Cardiac septum (tissue), 1 donor: ENCODE measurements at places on chromosomes 13 and 19. TPM values are rescaled to one million over a fixed set of nuclear protein-coding genes. Genes with fewer than 3 reads are reported as not detected.

- no peak for DNase-seq
Observed at GRCh38 chr13:113413898-113414282, 39.4 kb downstream of the ADPRHL1 start.

- DNase-seq = no peak
Observed at GRCh38 chr19:39200803-39201115, 3.3 kb downstream of the SYCN start.

DNA sequence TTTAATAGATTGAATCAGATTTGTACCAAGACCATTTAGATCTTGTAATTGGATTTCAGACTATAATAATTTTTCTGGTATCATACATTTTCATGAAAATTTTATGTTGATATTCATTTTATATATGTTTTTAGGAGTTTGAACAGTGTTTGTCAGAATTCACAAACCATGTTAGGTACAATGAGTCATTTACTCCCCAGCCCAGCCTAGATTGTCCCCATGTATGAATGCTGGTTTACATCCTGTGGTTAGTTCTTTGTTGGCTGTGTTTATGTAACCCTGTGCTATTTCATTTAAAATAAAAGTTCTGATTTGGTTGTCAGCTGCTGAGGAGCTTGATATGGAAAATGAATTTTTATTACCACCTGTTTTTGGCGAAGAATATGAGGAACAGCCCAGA lies 96.7 kb downstream of the GJA3 start:
- no peak for DNase-seq

DNA sequence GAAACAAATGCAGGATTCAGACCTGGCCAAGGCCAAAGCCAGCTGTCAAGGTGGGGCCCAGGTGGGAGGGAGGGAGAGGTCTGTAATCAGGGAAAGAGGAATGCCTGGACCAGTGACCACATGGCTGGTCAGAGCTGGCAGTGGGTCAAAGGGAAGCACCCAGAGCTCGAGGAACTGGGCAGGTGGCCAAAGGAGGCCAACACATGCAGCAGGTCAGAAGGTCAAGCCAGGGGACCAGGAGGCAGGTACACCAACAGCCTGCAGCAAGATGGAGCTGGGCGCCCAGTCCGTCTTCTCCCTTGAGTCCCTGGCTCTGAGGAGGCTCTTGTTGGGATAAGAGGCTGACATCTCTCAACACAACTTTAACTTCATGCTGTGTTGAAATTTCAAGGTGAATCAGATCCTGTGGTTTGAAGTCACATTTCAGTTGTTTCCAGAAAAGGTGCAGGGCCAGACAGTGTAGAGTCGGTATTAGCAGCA lies 17.1 kb downstream of the GPATCH1 start:
- DNase-seq = no peak

GRCh38 chr13:112859817-112860190 lies 109.2 kb upstream of the MCF2L start:
- no peak for DNase-seq

- no peak for DNase-seq
Observed at GRCh38 chr13:80527400-80527799, 186.5 kb upstream of the SPRY2 start.

DNA sequence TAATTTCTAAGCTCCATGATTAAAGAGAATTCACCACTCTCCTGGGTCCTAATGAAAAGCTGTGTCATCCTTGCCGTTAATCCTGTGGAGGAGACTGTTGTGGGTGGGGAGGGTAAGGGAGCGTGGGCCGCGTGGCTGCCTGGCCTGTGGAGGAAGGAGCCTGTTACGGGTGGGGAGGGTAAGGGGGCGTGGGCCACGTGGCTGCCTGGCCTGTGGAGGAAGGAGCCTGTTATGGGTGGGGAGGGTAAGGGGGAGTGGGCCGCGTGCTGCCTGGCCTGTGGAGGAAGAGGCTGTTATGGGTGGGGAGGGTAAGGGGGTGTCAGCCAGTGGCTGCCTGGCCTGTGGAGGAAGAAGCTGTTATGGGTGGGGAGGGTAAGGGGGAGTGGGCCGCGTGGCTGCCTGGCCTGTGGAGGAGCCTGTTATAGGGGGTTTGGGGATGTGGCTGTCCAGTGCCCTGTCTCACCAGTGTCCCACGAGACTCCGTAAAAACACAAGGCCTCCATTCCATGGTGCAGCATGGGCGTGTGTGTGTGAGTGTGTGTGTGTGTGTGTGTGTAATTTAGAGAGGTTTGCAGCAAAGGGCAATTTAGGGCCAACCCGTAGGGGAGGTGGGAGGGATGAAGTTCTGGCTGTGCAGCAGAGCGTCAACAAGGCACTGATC lies 15.6 kb upstream of the DCUN1D2 start:
- no peak for DNase-seq

GRCh38 chr13:82747291-82747690 lies 1135.0 kb downstream of the SLITRK1 start:
- no peak for DNase-seq

GRCh38 chr13:108586826-108587225 lies 42.6 kb upstream of the MYO16 start:
- DNase-seq = no peak

DNA sequence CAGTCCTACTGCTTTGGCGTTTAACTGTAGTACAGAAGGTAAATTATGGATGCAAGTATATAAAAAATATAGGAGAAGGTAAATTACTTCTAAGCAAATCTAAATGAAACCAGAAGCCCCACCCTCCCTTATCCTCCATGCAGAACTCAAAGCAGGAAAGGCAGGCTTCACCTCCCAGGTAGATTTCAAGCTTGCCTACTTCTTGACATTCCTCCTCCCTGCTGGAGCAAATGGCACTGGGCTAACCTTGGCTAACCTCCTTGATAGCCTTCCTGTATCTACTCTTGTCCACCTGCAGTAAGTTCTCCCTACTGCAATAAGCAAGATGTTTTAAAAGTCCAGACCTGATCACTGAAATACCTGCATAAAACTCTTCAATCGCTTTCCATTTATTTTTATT lies 396.0 kb downstream of the IRS2 start:
- no peak for DNase-seq

DNA sequence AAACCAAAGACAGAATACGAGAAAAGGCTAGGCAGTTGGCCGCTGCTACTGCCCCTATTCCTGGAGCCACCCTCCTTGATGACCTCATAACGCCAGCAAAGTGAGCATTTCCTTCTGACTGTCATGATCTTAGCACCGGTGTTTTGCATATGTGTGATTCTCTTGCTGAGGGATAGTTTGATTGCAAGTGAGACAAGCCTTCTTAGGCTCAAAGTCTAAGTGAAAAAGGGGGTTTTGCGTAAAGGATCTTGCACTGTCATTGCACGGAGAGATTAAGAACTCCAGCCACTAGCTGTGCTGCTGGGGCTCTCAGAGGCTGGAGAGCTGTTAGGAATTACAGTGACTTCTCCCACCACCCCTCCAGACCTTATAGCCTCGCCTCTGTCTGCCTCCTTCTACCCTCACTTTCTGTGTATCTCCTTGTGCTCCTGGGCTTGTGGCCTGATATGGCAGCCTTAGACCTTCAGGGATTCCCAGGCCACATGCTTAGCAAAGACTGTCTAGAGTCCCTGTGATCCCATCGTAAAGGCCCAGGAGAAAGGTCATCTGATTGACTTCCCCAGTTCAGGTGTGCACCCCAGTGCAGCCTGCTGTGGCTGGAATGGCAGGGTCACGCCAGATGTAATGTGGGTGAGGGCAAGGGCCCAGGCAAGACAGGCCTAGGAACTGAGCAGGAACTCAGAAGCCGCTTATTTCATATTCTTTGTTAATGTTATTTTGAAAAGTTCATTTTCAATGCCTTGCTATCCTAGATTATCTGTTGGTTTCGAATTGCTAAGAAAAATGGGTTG lies 12.6 kb downstream of the GPATCH1 start:
- no peak for DNase-seq

DNA sequence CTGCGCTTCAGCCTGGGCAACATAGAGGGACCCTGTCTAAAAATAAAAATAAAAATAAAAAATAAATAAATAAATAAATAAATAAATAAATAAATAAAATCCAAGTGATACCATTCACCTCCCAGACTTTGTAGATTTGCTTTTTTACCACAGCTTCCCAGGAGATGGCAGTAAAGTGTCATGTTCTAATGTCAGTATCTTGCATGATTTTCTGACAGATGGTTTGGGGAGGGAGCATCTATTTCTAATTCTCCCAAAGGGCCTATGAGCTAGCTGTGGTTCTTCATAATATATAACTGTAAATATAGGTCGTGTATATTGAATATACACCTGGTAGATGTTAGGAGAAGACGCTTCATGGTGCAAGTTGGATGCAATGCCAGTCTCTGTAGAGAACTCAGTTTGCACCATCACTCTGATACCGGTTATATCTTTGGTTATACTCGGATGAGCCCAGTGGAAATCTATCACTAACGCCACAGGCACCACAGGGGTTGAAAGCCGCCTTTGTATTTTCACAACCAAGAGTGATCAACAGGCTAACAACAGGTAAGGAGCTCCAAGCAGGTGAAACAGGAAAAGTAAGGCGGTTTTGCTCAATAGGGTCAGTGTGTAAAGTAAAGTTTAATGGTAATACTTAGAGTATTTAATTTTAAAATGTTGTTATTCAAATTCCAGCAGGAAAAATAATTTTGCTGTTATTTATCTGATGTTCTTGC lies 13.9 kb downstream of the APLP1 start:
- DNase-seq = no peak

DNA sequence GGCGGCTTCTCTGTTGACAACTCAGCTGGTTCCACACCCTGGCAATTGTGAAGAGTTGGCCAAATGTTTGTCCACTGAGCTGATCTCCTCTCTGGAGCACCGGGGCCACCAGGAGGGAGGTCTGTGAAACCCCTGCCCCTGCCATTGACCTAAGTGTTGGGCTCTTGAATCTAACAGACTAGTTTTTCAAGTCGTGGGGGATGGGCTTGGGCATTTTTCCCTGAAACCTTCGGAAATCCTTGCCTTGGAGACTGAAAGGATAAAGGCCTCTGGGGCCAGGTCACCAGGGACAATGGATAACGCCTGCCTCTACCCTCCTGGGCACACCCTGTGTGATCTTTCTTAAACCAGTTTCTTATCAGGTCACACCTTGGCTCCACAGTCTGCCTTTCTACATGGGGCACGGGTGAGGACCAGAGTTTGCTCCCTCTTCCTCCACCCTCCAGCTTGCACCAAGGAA lies 881 bp downstream of the GEMIN7 start:
- no peak for DNase-seq

DNA sequence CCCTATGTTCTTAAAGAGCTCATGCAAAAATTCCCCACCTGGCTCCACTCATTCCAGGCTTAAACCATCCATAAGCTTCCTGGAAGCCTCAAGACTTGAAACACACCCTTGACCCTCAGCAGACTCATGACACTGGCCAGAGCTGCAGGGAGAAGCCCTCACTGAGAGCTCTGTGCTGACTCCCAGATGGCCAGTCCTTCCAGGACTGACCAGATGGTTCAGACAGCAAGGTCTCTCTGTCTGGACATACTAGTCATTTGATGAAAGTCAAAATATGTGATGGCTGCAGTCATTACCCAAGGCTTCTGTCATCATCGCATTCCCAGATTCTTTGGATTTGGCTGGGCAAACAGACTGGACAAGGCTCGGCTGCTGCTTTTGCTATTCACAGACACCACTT lies 397.4 kb downstream of the FOXO1 start:
- DNase-seq = no peak

DNA sequence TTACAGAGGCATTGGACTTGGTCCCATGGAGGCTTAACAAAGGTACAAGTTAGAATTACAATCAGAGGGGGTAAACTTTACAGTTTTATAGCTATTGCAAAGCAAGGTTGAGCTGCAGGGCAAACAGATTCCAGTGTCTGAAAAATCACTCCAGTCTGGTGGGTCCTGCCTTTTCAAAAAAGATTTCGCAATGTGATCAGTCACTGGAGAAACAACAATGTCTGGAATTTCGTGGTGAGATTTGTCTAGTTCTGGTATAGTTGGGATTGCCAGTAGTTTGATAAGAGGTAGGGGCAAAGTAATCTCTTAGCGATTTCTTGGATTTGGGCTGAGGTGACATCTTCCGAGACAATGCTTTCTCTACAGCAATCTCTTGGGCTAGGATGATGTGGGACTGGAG lies 1198.2 kb upstream of the PCDH9 start:
- DNase-seq = no peak

Gene OR7G2
- total RNA-seq = not detected

Gene LHFPL6
- 68.9 TPM for total RNA-seq

Gene MAP4K1
- total RNA-seq = 1.5 TPM

Gene SIGLEC10
- 0.30 TPM for total RNA-seq

Gene FLT1
- 53.4 TPM for total RNA-seq

Gene PROZ
- total RNA-seq = not detected
